ENCODE measurements at places on chromosomes 3 and 15. TPM values are rescaled to one million over a fixed set of nuclear protein-coding genes. Genes with fewer than 3 reads are reported as not detected.

DYNC1LI1 gene
- 48.0 TPM for polyA plus RNA-seq

KIF15 gene
- polyA plus RNA-seq = 21.8 TPM

PAQR5 gene
- polyA plus RNA-seq = 8.7 TPM

FBXO45 gene
- polyA plus RNA-seq = 11.5 TPM

DNA sequence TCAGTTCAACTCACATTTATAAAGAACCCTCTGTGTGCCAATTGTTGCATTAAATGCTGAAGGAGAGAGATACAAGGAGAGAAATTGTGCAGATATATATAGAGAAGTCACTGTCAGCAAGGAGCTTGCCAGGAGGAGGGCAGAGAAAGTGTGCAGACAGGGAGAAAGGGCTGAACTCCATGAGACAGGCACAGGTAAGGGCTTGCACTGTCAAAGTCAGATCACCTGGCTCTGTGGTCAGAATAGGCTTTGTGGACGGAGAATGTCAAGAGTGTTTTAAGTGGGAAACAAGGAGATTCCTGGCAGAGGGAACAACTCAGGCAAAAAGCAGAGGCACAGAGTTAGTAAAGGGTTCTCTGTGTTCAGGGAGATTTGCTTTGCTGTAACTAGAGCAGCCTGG lies 303.0 kb upstream of the TPRG1 start:
- DNase-seq = no peak

- no peak for DNase-seq
These were observed 58.0 kb upstream of the FBN1 start for GRCh38 chr15:48703544-48703943.

GRCh38 chr3:129606636-129607390 lies at the start of gene PLXND1:
Gene PLXND1 (minus strand): TSS chr3:129606676. CDS start chr3:129606639, 37 bp downstream.
- DNase-seq = peak; percentile 88

DNA sequence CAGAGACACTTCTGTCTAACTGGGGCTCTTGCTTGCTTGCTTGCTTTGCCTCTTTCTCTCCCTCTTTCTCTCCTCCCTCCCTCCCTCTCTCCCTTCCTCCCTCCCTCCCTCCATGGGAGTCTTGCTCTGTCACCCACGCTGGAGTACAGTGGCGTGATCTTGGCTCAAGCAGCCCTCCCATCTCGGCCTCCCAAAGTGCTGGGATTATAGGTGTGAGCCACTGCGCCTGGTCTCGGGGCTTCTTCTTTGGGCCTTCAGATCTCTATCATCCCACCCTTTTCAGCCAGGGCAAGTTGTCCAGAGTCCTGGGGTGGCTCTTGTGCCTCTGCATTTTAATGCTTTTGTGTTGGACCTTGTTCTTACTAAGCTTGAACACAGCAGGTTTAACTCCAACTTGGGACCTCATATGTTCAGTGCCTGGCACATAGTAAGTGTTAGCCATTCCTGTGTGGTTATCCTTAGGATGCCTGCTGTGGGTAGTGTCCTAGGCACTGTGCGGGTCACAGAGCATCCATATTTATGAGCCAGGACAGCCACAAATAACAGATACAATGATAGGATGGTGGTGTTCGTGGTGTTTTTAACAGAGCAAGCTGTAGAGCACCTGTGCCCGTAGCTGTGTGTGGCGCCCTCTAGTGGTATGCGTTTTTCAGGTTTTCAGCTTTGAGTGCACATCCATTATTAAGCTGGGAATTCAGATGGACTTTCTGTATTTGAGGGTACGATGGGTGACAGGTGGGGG lies 75.1 kb downstream of the CCK start:
- DNase-seq = peak; percentile 89

DNA sequence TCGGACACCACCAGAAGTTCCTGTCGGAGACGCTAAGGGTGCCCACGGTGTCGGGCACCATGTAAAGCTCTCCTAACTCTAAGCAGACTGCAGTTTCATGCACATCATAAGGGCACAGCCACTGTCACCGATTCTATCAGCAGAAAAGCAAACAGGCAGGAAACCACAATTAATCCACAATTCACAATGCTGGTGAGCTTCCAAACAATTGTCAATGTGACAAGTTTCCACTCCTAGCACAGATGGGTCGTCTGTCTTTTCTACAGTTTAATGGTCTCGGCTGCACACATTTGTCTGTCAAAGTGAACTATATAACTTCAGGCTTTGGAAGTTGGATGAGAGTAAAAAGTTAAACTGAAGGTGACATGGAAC lies 8.8 kb upstream of the OCA2 start:
- DNase-seq = no peak

GRCh38 chr15:58393241-58393662 lies 38.5 kb upstream of the LIPC start:
- DNase-seq = no peak

DNA sequence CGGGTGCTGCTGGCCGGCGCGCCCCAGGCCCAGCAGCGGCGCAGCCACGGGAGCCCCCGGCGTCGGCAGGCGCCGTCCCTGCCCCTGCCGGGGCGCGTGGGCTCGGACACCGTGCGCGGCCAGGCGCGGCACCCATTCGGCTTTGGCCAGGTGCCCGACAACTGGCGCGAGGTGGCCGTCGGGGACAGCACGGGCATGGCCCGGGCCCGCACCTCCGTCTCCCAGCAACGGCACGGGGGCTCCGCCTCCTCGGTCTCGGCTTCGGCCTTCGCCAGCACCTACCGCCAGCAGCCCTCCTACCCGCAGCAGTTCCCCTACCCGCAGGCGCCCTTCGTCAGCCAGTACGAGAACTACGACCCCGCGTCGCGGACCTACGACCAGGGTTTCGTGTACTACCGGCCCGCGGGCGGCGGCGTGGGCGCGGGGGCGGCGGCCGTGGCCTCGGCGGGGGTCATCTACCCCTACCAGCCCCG lies 777 bp downstream of the LOXL1 start:
- peak; percentile 75 for DNase-seq

- no peak for DNase-seq
These were observed 25.3 kb downstream of the CHAC1 start for GRCh38 chr15:40978562-40978961.

DNA sequence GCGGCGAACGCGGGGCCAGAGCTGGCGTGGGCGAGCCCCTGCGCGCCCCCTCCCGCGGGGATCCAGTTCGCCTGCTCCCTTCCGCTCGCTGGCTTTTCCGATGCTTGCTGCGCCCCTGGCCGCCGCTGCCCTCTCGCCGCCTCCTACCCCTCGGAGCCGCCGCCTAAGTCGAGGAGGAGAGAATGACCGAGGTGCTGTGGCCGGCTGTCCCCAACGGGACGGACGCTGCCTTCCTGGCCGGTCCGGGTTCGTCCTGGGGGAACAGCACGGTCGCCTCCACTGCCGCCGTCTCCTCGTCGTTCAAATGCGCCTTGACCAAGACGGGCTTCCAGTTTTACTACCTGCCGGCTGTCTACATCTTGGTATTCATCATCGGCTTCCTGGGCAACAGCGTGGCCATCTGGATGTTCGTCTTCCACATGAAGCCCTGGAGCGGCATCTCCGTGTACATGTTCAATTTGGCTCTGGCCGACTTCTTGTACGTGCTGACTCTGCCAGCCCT lies 721 bp downstream of the P2RY1 start:
- DNase-seq = peak; percentile 38

DNA sequence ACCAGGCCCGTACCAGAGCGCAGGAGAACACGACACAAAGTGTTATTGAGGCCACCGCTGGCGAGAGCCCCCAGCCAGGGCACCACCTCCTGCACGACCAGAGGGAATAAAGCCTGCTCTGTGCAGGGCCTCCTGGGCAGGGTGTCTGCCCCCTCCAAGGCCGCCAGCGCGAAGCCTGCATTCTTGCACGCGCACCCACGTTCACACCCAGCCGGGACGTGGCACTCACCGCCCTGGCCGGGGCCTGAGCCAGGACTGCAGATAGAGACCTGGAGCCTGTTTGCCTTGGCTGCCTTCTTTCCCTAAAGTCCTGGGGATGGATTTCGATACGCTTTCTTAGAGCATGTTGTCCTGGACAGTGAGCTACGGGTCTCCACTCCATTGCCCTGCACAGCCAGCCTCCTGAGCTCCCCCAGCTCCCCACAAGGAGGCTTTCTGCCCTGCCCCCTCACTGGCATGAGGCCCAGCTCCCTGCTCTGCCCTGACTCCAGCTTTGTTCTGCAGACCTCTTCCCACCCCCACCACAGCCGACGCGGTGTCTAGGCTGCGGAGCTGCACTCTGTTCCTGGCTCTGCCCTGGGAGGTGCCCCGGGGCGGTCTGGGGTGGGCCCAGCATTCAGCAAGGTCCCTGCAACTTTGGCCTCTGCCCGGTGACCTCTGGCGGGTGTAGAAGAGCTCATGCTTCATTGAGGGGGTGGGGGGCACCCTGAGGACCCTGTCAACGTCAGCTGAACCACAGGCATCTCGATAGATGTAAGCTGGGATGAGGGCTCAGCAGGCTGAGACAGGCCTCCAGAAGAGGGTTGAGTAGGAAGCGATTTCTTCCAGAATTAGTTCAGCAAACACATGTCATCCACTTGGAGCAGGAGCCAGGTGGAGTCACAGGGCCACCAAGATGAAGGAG lies 145.0 kb downstream of the LRRK1 start:
- DNase-seq = no peak

DNA sequence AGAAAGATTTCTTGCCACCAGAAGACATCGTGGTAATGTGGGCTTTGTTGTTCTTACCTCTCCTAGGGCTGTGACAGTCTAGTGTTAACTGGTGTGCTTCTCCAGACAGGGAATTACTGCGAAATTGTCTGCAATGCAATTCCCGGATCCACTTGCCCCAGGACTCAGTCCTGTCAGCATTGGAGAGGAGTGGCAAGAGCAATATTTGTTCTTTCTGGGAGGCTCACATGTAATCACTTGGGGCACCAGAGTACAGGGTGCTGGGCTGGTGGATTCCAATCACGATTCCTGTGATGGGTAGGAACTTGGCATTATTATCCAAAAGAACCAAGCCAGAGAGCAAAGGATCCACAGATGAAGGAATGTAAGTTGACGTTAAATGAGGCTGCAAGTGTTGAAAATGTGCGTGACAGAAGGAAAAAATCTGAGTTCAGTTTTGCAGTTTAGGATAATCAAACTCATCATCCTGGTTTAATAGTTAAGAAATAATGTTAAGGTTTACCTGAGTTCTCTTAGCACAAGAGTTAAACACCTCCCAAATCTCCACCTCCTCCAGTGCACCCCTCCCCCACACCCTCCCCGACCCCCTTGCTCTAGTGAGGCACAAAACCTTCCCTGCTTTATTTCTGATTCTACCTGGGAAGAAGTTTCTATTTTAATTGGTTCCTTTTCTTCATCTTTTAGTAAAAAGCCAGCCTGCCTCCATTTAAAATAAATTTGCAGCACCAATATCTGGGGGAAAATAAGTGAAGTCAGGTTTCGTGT lies 79.2 kb downstream of the GMPS start:
- no peak for DNase-seq

DNA sequence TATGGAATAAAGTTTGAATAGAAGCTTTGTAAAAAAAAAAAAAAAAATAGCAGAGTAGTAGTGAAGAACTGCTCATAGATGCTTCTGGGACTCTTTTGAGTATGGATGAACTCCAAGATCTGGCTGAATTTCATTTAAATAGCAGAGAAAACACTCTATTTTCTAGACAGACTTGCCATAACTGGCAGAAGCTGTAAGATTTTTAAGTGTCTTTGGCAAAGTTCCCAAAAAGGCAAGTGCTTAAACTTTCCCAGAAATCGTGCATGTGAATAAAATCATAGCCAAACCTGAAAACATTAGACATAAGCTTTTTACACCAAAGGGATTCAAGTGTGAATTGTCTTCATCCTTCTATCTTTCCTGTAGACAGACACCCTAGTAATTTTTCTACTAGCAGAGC lies 110.3 kb upstream of the MITF start:
- no peak for DNase-seq

DNA sequence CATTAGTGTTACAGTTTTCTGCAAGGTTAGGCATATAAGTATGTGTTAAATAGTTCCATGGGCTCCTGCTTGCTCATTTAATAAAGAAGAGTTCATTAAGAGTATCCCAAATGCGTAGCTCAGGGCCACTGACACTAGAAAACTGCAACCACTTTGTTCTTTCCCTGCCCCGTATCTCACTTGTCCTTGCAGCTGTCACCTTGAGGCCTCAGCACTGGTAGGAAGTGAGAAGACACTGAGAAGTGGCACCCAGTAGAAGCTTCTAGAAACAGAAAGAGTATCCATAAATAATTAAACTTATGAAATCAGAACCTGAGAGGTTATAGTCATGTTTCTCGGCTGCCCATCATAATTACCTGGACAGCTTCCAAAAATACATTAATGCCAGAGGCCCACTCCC lies 266.0 kb downstream of the KCNMB2 start:
- no peak for DNase-seq

DNA sequence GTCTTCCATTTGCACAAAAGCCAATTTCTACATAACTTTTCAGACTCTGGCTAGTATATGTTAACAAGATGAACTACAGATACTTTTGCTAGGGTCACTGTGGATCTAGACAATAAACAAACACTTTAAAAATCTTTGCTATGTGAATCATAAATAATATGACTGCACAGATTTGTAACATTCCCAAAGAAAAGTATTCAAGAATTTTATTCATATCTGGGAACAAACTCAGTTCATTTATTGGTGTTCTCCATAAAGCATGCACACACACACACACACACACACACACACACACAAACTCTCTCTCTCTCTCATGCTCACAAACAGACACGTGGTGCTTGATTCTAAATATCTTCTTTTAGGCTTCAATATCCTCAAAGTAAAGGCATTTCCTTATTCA lies 18.8 kb upstream of the THRB start:
- no peak for DNase-seq

All from GM23338 (cell line).